Type B pancreatic cell (in vitro differentiated cells): ENCODE measurements at places on chromosomes 11 and 22.

GRCh38 chr11:110486156-110486555, 56.4 kb downstream of the FDX1 start:
- no peak for DNase-seq

GRCh38 chr11:56558574-56558973, 15.5 kb upstream of the OR5M11 start:
- DNase-seq: no peak

GRCh38 chr11:72162891-72163492, 27.5 kb downstream of the FOLR3 start:
- DNase-seq: no peak

DNA sequence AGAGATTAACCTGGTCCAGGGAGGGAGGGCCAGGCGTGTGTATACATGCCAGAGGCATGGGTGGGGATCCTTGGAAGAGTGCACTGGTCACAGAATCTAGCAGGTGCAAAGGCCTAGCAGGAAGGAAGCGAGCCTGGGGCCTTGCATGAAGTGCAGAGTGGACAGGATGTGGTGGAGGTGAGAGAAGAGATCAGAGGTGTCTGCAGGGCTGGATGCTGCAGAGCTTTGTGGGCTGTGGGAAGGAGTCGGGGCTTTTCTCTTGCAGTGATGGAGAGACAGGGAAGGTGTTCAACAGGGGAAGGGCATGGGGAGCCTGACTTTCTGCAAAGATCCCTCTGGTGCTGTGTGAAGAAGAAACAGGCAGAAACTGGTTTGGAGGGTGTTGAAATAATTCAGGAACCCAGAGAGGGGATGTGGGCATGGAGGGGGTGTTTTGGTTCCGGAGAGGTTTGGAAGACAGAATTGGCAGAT, 2.5 kb upstream of the TPST2 start:
- DNase-seq: no peak

GRCh38 chr11:15560689-15561467, 446.2 kb downstream of the INSC start:
- DNase-seq: no peak

DNA sequence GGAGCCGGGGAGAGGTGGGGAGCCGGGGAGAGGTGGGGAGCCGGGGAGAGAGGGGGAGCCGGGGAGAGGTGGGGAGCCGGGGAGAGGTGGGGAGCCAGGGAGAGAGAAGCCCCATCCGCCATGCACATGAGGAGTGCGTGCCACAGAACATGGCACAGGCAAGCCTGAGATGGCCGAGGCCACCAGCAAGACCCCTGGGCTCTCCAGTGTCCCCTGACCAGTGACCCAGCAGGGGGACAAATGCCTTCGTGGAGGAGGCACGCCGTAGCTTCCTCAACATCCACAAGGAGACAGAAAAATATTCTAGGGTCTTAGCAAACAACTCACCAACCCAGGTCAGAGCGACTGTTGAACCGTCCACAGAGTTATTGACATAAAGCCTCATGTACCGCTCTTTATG, 618.8 kb downstream of the TBC1D22A start:
- no peak for DNase-seq

- no peak for DNase-seq
Measured at GRCh38 chr11:108751444-108751843, 86.6 kb downstream of the DDX10 start.

- no peak for DNase-seq
Measured at GRCh38 chr11:115780646-115781362, 276.6 kb upstream of the CADM1 start.

DNA sequence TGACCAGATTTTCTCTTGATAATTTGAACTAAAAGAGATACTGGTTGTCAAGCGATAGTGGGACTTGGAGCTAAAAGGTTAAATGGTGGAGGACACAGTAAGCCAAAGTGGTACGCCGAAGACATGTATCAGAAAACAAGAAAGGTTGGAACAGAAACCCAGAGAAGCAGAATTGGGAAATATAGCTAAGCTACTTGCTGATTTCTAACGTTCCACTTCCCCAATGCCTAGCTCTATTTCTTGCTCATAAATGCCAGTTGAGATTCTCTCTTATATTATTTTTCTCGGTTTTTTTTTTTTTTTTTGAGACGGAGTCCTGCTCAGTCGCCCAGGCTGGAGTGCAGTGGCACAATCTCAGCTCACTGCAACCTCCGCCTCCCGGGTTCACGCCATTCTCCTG, 12.7 kb downstream of the TMEM41B start:
- no peak for DNase-seq

DNA sequence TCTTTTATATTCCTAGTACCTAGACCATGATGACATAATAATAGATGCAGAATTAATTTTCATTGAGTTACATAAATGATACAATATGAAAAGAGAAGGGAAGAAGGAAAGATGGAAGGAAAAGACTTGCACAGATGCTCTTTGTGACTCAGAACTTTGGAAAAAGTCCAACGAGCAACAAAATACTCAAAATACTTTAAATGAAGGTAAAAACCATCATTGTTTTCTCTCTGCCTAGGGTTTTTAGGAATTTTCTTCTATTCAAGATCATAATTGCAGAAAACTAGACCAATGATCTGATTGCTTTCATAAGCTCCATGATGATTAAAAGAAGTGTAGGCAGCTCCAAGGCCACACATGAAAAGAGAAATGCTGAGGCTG, 276.9 kb downstream of the KIRREL3 start:
- no peak for DNase-seq

DNA sequence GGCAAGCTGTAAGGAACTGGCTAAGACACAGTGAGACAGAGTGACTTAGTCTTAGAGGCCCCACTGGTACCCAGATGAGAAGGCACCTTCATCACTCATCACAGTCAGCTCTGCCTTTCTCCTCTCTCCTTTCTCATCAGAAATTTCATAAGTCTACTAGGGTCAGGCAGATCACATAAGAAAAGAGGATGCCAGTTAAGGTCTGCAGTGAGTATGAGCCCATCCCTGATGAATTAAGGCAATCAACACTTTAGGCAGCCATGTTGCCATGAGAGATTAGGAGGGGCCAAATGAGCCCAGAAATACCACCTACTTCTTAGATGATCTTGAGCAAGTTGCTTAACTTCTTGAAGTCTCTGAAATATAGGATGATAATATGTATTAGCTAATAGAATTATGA, 11.9 kb upstream of the HBE1 start:
- no peak for DNase-seq
